Mesenteric fat pad (tissue), 1 donor: ENCODE measurements at places on chromosomes 1 and 21. TPM values are rescaled to one million over a fixed set of nuclear protein-coding genes. Genes with fewer than 3 reads are reported as not detected.

GRCh38 chr1:226763905-226764264 lies 24.8 kb upstream of the ITPKB start:
- no peak for DNase-seq

The OR2L13 gene
- not detected for total RNA-seq

- DNase-seq, result no peak
These were observed 47.5 kb upstream of the TDRD10 start for GRCh38 chr1:154454386-154455120.

DNA sequence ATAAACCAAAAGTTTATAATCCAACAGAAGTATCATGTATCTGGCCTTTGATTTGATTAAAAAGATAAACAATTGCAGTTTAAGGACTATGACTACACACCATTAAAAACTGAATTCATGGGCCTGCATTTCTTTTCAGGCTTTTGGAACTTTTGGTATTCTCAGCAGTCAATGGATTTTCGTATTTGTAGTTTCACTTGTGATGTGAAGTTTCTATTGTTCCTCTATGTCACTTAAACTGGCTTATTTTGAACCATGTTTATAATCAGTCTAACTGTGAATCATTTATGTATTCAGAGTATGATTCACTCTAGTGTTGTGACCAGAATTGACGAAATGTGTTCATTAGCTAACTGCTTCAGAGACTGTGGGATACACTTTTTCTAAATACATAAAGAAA lies 132.9 kb downstream of the COQ8A start:
- no peak for DNase-seq

- DNase-seq, result no peak
These were observed 3.8 kb downstream of the PTPN7 start for GRCh38 chr1:202156590-202156989.

DNA sequence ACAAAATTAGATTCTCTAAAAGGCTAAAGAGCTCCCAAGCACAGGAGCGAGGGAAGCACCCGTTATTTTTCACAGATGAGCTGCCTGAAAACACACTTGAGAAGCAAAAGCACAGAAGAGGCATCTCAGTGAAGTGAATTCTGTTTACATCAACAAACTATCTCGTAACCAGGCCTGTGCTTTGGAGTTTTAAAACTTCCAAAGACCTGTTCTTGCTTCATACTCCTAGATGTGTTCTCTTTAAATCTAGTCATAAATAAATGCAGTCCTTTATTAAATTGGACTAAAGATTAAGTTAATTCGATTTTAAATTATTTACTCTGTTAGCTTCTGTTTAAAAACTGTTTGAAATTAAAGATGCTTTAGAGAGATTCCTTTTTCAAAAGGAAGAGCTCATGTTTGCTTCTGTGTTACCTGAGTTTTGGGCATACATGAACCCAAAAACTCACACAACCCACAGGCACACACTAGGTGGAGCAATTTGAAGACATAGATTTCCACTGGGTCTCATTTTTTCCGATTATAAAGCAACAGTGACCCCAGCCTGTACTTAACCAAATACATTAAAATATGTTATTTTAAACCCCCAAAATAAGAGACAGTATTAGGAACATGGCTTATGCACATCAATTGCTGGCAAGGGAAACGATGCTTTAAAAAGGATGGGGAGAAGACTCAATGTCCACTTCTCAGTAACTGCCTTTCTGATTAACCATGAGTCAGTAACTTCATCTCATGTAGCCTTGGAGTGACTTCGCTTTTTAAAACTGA lies 648.2 kb downstream of the SMYD3 start:
- DNase-seq, result no peak

The UQCRH gene
- 255 TPM for total RNA-seq

The OLFML3 gene
- total RNA-seq, result 44.3 TPM

DNA sequence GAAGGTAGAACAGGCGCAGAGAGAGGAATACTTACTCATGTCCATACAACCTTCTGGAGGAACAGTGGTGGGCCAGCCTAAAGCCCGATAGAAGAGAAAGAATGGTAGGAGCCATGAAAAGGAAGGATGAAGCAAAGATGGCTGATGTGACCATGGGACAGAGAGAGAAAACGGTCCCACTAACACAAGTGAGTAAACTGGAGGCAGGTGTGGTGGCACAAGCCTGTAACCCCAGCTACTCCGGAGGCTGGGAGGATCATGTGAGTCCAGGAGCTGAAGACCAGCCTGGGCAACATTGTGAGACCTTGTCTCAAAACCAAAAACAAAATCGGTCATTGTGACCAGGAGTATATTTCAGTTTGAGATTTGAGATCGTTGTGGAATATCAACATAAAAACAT lies 49.4 kb downstream of the C1orf198 start:
- no peak for DNase-seq

- DNase-seq, result no peak
These were observed 130.4 kb upstream of the DNAH14 start for GRCh38 chr1:224799083-224799482.

- DNase-seq, result no peak
These were observed 4.0 kb upstream of the LACTBL1 start for GRCh38 chr1:22976461-22977243.

DNA sequence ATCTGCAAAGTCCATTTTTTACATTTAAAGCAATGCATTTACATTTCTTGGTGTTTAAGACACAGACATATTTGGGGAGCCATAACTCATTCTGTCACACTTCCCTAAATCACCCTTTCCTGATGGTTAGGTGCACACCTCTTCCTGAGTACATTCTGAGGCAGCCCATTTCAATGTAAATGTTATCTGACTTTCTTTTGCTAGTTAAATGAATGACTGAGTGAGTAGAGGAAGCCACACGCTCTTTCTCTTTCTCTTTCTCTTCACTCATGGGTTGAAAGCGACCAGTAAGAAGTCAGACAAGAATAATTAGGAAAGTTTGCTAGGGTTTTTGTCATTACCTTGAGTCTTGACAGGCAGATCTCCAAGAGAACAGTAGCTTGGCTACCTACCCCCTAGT lies 143.1 kb downstream of the S1PR1 start:
- no peak for DNase-seq

GRCh38 chr1:109398343-109399225 lies 866 bp upstream of the SORT1 start:
- DNase-seq, result no peak

DNA sequence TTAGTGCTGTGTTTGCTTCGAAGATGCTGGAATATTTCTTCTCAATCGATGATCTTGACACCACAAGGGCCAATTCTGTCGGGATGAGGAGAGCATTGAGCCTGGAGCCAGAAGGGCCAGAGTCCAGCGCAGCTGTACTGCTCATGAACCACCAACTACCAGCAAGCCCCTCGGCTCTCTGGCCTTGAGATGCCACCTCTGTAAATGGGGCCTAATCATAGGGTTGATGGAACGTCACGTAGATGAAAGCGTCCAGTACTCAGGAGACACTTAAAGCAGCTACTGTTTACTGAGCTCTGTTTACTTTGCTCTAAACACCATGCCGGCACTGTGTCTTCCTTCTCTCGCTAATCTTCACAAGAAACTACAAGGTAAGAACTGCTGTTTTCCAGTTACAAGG lies 26.3 kb downstream of the CCDC185 start:
- no peak for DNase-seq

GRCh38 chr1:109255097-109255651 lies 5.8 kb downstream of the CELSR2 start:
- DNase-seq, result no peak

DNA sequence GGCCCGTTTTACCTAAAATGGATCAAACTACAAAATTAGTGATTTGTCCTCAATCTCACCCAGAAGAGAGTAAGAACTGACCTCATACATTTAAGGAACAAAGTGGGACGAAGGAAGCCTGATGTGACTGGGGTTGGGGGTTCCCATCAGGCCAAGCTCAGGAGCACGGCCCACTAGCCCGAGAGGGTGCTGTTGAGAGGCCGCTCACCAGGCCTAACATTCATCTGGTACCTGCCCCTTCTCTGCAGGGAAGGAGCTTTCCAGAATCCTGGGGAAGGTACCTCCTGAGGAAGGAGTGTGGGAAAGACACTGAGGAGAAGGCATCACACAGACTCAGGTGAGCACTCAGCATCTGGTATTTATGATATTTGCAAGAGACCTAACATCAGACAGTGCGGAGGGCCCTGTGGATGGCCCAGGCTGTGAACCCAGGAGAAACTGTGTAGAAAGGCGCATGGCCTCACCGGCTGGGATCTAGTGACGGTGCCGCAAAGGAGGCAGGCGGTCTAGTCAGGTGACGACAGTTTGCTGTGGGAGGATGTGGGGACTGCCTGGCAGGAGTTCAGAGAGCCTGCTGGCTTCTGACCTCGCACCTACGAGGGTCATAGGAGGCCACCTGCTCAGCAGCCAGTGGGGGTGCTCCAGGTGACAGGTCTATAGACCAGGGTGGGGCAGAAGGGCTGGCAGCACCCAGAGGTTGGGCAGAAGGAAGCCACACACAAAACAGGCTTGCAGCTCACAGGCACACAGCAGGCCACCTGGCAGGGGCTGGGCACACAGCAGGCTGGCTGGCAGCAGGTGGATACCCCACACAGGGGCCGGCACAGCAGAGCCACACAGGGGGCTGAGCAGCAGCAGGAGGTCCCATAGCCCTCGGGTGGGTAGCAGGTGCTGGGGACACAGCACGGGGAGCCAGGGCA lies 543 bp downstream of the KRTAP12-4 start:
- DNase-seq, result no peak

DNA sequence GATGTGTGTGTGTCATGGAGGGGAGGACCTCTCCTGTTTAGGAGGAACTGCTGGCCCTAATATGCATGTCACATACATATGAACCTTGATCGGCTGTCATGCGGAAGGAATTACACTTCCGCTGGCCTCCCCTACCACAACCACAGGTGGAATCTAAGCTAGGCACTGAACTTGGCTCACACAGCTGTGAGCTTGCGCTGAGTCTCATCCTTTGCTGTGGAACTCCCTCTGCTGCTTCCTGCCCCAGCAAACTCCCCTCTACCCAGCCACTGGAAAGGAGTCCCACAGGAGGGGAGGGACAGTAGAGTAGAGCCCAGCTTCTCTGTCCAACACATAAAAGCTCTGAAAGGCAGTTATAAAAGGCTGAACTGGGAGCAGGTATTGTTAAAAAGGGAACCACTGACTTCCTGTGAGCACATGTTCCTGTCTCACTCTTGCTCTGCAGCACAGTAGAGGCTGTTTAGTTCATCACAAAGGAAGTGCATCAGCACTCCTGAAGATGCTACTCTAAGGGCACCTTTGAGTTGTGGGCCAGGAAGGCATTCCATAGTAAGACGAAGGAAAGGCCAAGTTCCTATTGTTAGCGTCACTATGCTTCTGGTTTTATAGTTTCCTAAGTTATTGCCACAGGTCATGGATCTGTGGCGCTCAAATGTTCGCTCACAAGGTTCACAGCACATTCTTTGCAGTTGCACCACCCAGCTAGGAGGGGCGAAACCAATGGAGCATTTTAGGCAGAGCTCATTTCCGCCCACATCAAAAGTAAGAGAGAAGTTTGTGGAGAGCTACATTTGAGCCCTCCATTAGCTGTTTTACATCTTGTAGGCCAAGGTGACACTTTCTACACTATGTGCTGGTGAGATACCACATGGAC lies 17.7 kb upstream of the PTPRC start:
- DNase-seq, result no peak

- no peak for DNase-seq
These were observed 472.6 kb upstream of the DEPDC1 start for GRCh38 chr1:68969441-68969840.

- no peak for DNase-seq
These were observed 67.5 kb upstream of the CD1D start for GRCh38 chr1:158112994-158113758.

DNA sequence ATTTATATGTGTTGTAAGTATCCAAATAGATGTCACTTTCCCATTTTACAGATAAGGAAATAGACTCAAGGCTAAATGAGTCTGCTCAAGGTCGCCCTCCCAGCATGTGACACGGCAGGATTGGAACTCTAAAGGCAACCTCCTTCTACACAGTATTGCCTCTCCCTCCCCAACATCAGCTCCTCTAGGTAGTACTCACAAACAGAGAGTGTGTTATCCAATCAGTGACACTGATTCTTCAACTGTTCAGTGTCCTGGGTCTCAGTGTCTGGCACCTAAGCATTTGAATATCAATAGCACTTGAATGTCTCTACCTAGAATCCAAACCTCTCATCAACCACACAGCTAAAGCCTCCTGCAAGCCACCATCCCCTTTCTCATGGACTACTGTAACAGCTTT lies 87.1 kb downstream of the DAB1 start:
- DNase-seq, result no peak

DNA sequence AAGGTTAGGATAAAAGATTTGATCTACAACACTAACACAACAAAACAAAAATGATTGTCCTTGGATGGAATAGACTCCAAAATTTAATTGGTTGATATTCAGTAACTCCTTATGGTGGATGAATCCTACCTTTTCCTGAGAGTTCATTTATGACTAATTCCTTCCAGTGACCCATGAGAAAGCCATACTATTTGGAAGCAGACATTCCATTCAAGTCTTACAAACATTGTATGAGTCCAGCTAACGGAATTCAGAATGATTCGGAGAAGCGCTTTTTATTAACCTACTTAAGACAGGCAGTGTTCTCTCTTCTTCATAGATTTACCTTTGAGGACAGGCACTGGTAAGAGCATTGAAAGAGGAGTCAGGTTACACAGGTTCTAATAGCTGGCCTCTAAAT lies 155.6 kb upstream of the ZNF648 start:
- no peak for DNase-seq

The CCDC18 gene
- total RNA-seq, result 6.9 TPM

The PCBP3 gene
- 32.4 TPM for total RNA-seq

DNA sequence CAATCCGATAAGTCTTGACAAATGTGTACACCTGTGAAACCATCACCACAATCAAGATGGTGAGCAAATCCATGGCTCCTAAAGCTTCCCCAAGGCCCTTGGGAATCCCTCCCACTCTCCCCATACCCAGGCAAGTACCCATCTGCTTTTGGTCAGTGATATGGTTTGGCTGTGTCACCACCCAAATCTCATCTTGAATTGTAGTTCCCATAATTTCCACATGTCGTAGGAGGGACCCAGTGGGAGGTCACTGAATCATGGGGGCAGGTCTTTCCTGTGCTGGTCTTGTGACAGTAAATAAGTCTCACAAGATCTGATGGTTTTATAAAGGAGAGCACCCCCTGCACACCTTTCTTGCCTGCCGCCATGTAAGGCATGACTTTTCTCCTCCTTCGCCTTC lies 14.6 kb upstream of the GUCA2B start:
- no peak for DNase-seq

DNA sequence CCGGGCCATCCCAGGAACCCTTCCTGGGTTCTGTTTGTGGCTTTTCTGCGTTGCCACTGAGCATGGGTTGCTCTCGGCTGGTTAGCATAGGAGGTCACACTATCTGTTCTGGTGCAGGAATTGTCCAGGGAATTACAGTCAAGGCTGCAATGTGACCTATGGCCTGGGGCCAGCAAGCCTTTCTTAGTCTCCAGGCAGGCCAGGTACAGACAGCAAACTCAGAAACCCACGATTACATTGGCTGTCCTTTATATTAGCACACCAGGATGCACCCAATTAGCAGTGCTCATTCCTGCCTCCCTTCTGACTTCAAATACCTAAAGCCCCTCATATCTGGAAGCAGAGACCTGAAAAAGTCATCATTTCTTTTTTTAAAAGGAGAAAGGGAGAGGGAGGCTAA lies 55.2 kb downstream of the CD247 start:
- DNase-seq, result peak; percentile 47

The AVPR1B gene
- not detected for total RNA-seq
